Ecto neural progenitor cell (in vitro differentiated cells): ENCODE measurements at places on chromosomes 3 and 15.

GRCh38 chr15:93121107-93121506 is 32.1 kb upstream of the RGMA start:
- DNase-seq: no peak

GRCh38 chr3:59320080-59320479 is 270.3 kb upstream of the CFAP20DC start:
- DNase-seq: no peak

DNA sequence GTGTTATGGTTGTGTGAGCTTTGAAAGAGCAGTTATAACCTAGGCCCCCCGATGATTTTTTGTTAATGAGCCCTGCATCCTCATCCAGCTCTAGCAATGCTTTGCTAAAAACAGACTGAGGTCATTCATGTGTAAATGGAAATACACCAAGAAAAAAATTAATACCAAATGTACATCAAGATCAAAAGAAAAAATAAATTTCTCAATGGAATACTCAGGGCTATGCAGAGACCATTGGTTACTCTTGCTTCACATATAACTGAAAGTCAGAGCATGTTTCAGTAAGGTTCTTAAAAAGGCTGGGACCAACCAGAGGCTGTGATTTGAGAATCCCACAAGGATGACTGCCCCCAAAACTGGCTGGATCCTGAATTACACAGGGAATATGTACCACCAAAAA is 48.0 kb downstream of the ARHGAP31 start:
- no peak for DNase-seq

- DNase-seq: peak; percentile 49
These were observed 441 bp downstream of the CEP70 start for GRCh38 chr3:138593488-138594149.

DNA sequence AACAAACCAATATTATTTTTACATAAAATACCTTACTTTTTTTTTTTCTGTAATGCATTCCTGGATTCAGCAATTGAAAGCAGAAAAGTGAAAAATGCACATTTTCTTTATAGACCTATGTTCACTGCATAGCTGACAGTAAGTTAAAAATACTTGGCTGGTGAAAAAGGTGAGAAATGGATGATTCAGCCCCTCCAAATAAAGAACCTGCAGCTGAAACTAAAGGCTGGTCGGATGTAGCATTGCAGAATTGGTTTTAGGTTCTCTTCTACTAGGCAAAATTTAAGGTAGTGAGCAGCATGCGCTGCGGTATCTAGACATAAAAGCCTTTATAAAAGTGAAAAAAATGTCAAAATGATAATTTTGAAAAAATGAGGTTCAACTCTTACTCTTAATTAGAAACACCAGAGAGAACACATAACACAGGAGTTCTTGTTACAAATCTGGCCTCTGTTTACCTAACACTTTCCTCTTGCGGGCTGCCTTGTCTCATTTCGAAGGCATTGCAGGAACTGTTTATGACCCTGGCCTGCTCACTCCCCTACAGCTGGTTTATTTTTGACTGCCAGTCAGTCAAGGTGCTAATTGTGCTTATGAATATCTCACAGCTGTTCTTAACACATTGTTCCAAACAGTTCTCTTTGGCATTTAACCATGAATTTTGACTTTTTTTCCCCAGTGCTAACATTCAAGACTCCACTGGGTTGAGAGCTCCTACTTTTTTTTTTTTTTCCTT is 455.4 kb upstream of the TBL1XR1 start:
- no peak for DNase-seq

DNA sequence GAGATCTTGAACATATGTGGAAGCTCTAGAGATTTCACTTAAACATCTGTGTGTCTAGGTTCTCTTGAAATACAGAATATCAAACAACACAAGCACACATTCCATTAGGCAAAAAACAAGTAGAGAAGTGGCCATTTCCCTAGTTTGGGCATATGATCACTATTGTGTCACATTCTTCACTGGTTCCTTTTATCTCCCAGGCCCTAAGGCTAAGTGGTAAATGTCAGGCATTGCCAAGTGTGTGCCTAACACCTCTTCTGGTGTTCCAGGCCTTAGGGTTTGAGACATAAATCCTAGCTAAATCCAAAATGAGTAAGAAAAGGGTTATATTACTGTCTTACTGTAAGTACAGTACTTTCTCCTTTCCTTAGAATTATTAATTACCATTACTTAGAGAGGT is 880.1 kb downstream of the PDCD6IP start:
- DNase-seq: no peak

DNA sequence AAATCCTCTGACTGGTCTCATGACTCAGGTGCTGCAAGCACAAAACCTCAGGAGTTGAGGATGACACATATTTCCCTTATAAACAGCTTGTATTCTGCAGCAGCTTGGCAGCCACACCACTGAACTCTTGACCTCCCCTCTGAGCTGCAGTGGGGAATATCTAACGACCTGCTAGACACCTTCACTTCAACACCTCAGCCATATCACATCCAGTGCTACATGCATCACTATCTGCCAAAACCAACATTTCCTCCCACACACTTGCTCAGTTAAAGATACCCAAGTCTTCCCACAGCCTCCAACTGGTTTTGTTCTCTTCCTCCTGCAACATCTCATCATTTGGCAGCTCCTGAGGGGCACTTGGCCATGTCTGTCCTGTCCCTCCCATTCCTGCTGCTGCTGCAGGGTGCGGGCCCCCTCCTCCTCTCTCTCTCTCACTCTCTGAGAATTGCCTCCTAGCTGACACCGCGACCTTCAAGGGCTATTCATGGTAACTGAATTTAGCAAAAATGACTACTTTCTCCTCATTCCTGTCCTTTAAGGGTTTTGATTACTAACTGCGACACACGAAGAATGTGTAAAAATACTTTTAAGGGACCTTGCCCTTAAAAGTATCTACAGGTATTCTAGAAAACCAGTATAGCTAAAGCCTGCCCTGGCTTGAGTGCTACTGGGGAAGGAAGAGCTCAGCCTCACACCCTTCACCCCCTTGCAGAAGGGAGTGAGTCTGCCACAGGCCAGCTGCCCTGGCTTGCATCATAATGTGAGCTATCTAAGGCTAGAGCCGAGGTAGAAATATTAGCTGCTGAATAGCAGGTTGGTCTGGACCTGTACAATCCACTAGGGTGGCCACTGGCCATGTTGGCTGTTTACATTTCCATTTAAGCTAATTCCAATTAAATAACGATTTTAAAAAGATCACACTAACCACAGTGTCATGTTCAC is 5.0 kb upstream of the CCR9 start:
- no peak for DNase-seq

GRCh38 chr3:150495563-150496168 is 50.6 kb downstream of the SERP1 start:
- DNase-seq: no peak

DNA sequence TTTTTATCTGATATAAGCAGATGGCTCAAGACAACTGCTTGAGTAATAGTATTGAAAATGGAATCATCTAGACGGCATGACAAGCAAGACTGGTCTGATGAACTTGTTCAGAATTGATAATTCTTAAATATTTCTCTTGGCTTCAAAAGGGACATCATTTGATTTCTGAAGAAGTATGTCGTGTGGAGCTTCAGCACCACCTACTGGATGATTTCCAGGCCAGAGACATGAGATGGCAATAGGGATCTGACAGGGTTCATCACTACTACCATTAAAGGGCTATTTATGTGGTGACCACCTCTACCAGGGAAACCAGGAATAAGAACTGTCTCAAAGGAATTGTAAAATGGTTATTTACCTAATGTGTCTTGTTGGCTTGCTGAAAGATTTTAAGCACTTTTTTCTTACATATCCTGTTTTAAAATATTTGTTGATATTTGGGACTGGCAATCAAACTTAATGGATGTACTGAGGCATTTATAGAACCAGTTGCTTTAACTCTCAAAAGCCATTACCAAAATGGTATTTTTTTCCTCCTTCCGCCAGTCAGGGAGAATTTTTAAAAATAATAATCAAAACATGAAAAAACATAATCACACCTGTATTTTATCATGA is 99.5 kb upstream of the FAM98B start:
- peak; percentile 56 for DNase-seq

GRCh38 chr15:87871258-87871681 is 385.3 kb downstream of the NTRK3 start:
- DNase-seq: no peak

DNA sequence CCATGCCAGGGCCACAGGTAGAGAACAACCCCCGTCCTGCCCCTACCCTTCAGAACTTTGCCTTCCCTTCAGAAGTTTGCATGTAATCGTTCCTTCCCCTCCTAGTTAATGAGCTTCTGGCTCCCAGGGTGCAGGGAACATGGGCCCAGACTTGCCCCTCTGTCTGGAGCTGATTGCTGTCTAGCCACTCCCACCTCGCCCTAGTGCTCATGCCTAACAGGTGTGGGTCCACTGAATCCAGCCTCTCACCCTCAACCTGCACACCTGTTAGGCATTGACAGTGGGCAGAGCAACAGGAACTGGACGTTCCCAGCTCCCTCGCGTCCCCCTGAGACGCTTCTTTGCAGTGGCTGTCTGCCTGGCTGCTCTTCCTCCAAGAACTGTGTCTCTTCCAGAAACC is 40.3 kb downstream of the WNT5A start:
- no peak for DNase-seq

- no peak for DNase-seq
These were observed 32.9 kb upstream of the FBLN2 start for GRCh38 chr3:13515786-13516759.

GRCh38 chr3:123085293-123085931 is 18.6 kb downstream of the PDIA5 start:
- no peak for DNase-seq

- DNase-seq: no peak
These were observed 54.8 kb downstream of the CHCHD6 start for GRCh38 chr3:126758882-126759281.

- no peak for DNase-seq
These were observed 139.6 kb downstream of the RBPMS2 start for GRCh38 chr15:64635499-64636495.

GRCh38 chr15:68206711-68207151 is 1.6 kb upstream of the CALML4 start:
- DNase-seq: no peak

DNA sequence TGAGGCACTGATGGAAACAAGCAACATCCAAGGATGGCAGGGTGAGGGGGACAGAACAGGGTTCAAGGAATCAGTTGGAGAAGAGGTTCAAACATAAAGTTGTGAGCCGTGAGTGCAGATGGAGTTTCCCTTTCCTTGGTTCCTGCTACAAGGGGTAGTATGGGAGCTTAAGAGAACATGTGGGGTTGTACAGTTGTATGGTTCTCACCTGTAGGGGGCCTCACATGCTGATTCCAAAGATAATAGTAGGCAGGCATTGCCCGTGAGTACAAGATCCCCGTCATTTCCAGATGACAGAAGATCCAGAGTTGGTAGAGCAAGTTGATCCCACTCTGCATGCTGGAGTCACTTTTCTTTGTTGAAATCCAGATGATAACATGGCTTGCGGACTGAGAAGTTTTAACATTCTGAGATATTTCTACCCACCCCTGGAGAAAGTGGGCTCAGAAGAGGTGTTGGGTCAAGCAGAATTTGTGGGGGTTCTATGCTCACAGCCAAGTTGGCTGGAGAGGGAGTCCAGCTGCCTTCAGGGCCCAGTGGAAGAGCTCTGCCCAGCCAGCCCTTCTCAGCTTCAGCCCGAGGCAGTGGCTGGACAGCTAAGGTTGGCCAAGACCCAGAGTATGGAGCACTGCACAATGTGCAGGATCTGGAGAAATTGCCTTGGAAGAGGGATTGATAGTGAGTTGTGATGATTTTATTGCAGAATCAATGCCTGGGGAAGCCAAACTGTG is 141.8 kb downstream of the THSD4 start:
- DNase-seq: no peak

- DNase-seq: no peak
These were observed 12.2 kb downstream of the MYLK start for GRCh38 chr3:123871946-123872345.

DNA sequence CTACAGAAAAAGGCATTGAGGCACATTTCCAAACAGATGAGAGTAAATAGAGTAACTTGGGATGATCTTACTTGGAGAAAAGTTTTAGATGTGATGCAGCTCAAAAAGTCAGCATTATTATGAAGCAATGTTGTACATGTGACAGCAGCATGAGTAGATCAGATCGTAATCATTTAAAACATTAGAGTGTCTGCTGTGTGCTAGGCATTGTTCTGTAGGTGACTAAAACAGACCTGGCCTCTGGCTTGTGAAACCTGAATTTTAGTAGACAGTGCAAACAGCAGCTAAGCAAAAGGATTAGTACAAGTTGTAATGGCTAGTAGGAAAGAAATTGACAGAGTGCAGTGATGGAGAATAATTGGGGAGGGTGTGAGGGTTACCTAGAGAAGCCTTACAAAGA is 15.1 kb downstream of the UBE2E1 start:
- DNase-seq: no peak

GRCh38 chr15:48992096-48992495 is 28.4 kb upstream of the SHC4 start:
- no peak for DNase-seq

- DNase-seq: no peak
These were observed 60.0 kb upstream of the CHD2 start for GRCh38 chr15:92840149-92840548.

- no peak for DNase-seq
These were observed 243.4 kb downstream of the VPS13C start for GRCh38 chr15:61816856-61817255.

GRCh38 chr15:35485411-35485810 is 60.6 kb downstream of the DPH6 start:
- no peak for DNase-seq

DNA sequence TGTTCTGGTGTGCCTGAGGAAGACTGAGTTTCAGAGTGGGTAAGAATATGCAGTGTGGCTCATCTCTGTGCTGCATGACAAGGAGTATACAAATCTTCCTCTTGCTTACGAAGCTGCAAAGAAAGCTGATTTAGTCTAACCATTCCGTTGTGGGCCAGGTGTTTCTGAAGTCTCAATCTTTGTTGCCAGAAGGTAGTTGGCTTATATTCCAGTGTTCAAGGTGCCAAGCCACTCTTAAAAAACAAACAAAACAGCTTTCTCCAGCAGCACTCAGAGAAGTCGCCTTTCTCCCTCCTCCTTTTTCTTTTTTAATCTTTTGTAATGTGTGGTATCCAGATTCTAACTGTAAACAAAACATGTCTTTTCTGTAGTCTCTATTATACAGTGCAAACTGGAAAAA is 872.4 kb downstream of the NAALADL2 start:
- DNase-seq: no peak
